Left cardiac atrium (tissue), 4 donors: ENCODE measurements at places on chromosomes 6 and 20. TPM values are rescaled to one million over a fixed set of nuclear protein-coding genes. Genes with fewer than 3 reads are reported as not detected.

CHRNA4 gene
- total RNA-seq: 0.06 TPM

DZANK1 gene
- 0.92 TPM for total RNA-seq

ZNF512B gene
- total RNA-seq: 14.5 TPM

FOXQ1 gene
- not detected for total RNA-seq

BPIFB1 gene
- not detected for total RNA-seq

CGA gene
- 1.2 TPM for total RNA-seq

SYTL3 gene
- 4.4 TPM for total RNA-seq

VNN1 gene
- total RNA-seq: 1.1 TPM

TREM2 gene
- total RNA-seq: 3.1 TPM

HLA-DOA gene
- total RNA-seq: 1.8 TPM

MPC1 gene
- total RNA-seq: 273 TPM

SLC16A10 gene
- 9.5 TPM for total RNA-seq

GSTA3 gene
- total RNA-seq: not detected

PKIB gene
- total RNA-seq: not detected

MATN4 gene
- not detected for total RNA-seq

IFNGR1 gene
- 158 TPM for total RNA-seq

GPX5 gene
- total RNA-seq: not detected

RAD21L1 gene
- not detected for total RNA-seq

ID1 gene
- 222 TPM for total RNA-seq

EIF6 gene
- total RNA-seq: 59.7 TPM

HLA-DRB5 gene
- total RNA-seq: 82.9 TPM

SAMD5 gene
- total RNA-seq: 1.6 TPM

PLAGL2 gene
- 6.9 TPM for total RNA-seq

RRAGD gene
- total RNA-seq: 89.5 TPM

RIPPLY2 gene
- total RNA-seq: not detected

RSPH4A gene
- 0.31 TPM for total RNA-seq

CYP24A1 gene
- total RNA-seq: not detected

SLC13A3 gene
- 0.71 TPM for total RNA-seq

RFX6 gene
- not detected for total RNA-seq

PTK7 gene
- total RNA-seq: 7.8 TPM

KHDC1L gene
- not detected for total RNA-seq

OOEP gene
- not detected for total RNA-seq

MAS1 gene
- not detected for total RNA-seq

TGM3 gene
- total RNA-seq: not detected

SLC25A27 gene
- 7.8 TPM for total RNA-seq

EFCAB8 gene
- 0.18 TPM for total RNA-seq

KCNQ5 gene
- 0.44 TPM for total RNA-seq
